NCI-H1092 (cell line): ENCODE measurements at places on chromosomes 13 and 19.

GRCh38 chr19:48899781-48900476 is at the start of gene NUCB1:
NUCB1 (plus strand) TSS chr19:48900312; CDS start chr19:48900797, 485 bp downstream.
- DNase-seq, result peak; percentile 92

DNA sequence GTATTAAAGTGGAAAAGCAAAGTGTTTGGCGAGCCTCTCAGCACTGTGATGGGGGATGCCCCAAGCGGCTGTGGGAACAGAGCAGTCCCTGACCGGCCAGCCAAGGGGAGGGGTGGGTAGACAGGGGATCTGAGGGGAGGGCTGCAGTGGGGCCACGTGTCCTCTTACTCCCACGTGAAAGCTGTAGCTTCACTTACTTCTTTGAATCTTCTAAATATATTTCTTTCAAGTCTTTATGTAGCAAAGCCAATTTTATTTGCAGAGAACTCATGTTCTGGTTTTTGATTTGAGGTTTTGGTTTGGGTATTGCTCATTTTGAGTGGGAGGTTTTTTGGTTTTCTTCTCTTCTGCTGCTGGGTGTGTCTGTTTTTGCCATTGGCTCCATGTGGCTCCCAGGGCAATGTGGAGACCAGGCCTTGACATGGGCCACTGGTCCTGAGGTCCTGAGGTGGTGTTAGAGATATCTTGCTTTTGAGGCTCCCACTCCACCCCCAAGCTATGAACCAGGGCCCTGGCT is 17.7 kb upstream of the OVOL3 start:
- no peak for DNase-seq

DNA sequence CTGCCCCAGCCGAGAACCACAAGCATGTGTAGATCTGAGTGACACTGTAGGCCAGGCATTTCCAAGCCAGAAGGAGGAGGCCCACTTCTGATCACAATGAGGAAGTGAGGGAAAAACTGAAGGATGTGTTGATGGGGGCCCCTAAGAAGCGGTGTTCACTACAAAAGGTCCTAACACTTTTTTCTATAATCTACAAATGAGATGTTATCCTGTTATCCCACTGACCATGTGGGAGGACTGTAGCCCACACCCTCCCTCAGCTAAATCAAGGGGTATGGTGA is 99.0 kb upstream of the MCF2L start:
- no peak for DNase-seq

DNA sequence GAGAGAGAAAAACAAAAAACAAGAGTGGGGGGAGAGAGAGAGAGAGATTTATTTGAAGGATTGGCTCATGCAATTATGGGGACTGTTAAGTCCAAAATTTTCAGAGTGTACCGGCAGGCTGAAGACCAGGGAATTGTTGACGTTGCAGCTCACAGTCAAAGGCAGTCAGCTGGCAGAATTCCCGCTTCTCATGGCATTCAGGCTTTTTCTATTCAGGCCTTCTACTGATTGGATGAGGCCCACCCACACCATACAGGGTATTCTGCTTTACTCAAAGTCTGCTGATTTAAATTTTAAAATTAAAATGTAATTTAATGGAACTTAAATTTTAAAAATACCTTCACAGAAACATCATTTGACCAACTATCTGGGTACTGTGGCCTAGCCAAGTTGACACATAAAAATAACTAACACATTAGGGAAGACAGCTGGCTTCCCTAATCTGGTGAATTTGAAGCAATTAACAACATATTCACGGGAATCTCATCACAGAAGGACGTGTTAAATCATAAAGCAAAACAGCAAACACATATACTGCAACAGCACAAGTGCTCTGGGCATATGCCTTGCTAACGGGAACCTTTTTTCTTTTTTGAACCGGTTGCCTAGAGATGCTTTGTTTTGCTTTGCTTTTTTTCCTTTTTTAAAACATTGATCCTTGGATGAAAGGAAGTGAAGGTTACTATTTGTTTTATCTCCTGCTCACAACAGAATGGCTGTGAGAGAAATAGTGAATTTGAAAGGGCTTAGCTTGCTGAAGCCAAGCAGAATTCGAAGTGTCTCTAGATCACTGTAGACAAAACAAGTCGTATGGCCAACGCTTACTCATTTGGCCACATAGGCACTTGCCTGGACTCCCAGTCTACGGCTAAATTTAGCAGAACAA is 505.1 kb downstream of the IRS2 start:
- DNase-seq, result no peak

DNA sequence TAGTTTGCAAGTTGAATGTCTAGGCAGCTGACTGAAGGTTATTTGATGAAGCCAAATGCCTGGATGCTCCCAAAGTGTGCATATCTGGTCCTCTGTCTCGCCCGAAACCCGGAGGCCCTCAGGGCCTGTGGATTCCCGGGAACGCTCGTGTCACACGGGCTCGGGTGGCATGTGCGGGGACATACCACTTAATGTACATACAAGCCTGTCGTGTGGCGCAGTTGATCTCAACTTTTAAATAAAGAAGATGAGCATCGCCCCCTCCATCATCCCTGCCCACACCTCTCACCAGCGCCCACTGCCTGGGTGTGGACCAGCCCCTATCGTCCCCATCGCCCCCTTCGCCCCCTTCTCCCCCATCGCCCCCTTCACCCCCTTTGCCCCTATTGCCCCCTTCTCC is 33.9 kb downstream of the ATP11A start:
- no peak for DNase-seq

DNA sequence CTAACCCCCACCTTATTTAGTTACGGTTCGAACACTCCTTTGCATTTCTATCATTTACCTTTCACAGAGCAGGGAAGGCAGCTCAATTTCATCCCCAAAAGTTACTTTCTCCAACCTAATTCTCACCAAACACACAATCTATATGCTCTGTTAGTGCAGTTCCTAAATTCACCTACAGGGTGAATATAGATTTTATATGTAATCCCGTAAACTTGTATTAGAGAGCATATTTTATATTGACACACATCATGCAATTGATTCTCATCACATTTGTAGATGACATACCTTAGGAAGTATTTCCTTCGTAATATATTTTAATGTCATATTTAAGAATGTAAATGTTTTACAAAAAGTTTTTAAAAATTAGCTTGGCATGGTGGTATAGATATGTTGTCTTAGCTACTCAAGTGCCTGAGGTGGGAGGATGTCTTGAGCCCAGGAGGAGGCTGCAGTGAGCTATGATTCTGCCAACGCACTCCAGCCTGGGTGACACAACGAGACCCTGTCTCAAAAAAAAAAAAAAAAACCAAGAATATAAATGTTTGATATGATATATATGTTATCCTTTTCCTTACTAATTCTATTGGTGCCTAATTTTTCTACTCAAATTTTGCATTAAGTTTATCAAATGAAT is 57.3 kb upstream of the TNFRSF19 start:
- no peak for DNase-seq

GRCh38 chr13:29386246-29386645 is 209.2 kb downstream of the SLC7A1 start:
- no peak for DNase-seq

- no peak for DNase-seq
Measured at GRCh38 chr13:111905609-111905945, 161.4 kb upstream of the SOX1 start.

- DNase-seq, result no peak
Measured at GRCh38 chr19:9793071-9793591, 24.6 kb upstream of the ZNF846 start.

- no peak for DNase-seq
Measured at GRCh38 chr19:13128583-13128982, 10.5 kb downstream of the NACC1 start.

GRCh38 chr13:101481421-101481820 is 28.9 kb downstream of the ITGBL1 start:
- no peak for DNase-seq

- no peak for DNase-seq
Measured at GRCh38 chr19:2652504-2653099, 49.9 kb downstream of the GNG7 start.

GRCh38 chr13:107367258-107367657 is 799.3 kb upstream of the ARGLU1 start:
- no peak for DNase-seq
